ENCODE measurements at places on chromosomes 6 and 20.
A peak's percentile ranks its signal among the peaks of the same experiment; 100 is the strongest.

- no peak for DNase-seq
Observed at GRCh38 chr6:89680150-89680549, 41.6 kb upstream of the LYRM2 start.

- peak; percentile 7 for DNase-seq
Observed at GRCh38 chr6:135054226-135054568, 425 bp downstream of the HBS1L start.

- no peak for DNase-seq
Observed at GRCh38 chr6:157461000-157461915, 80.3 kb downstream of the ZDHHC14 start.

- DNase-seq: no peak
Observed at GRCh38 chr6:140070846-140071473, 696.5 kb upstream of the CITED2 start.

GRCh38 chr6:15662326-15663129, at the start of gene DTNBP1:
Gene DTNBP1, minus strand, starts transcription at chr6:15663028. Its CDS starts 159 bp downstream, at chr6:15662869.
- peak; percentile 67 for DNase-seq

- no peak for DNase-seq
Observed at GRCh38 chr6:64782877-64783276, 924.1 kb downstream of the EYS start.

DNA sequence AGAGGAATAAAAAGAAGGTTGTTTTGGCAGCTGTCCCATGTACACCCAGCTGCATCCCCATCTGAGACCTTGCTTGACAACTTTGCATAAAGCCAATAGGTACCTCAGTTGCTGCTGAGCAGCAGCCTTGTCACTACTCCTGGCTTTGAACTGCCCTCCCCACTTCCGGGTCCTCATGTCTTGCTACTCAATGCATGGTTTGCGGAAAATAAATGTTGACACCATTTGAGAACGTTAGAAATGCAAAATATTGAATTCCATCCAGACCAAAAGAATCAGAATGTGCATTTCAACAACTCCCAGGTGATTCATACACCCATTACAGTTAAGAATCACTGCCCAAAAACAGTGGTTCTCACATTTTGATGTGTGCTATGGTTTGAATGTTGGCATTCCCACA, 32.9 kb downstream of the GPX5 start:
- DNase-seq: no peak

GRCh38 chr6:169976301-169977081, 225.1 kb downstream of the ERMARD start:
- DNase-seq: no peak

DNA sequence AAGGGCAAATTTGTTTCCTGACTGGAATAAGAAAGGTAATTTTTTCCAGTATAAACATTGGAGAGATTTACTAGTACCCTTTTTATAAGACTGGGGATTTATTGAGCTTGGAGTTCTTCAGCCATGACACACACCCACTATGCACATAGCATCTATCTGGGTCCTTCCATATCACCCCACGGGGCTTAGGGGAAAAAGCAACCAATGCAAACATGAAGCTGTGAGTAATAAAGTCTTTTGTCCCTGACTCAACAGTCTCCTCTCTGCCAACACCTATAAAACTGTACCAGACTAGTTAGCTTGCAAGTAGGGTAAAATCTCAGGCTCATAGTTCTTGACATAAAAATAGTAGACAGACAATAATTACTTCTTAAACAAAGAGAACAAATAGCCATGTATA, 23.4 kb downstream of the COL21A1 start:
- DNase-seq: peak; percentile 11

DNA sequence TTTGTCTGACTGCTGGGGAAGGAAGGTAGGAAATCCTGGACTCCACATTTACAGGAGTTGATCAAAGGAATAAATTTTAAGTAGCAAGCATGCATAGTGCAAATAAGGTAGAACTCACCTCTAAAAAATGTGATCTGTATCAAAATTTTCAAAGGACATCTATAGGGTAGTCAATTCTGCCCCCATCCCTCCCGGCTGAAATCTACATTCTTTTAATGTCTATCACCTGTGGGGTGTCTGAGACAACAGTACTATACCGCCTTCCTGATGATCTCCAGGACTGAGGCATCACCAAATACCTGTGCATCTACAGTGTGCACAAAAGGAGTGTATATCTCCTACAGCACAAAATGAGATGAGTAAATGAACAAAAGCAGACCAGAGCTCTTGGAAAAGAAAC, 19.9 kb downstream of the CPNE1 start:
- no peak for DNase-seq

- DNase-seq: no peak
Observed at GRCh38 chr6:31967926-31968320, 4.0 kb downstream of the DXO start.

DNA sequence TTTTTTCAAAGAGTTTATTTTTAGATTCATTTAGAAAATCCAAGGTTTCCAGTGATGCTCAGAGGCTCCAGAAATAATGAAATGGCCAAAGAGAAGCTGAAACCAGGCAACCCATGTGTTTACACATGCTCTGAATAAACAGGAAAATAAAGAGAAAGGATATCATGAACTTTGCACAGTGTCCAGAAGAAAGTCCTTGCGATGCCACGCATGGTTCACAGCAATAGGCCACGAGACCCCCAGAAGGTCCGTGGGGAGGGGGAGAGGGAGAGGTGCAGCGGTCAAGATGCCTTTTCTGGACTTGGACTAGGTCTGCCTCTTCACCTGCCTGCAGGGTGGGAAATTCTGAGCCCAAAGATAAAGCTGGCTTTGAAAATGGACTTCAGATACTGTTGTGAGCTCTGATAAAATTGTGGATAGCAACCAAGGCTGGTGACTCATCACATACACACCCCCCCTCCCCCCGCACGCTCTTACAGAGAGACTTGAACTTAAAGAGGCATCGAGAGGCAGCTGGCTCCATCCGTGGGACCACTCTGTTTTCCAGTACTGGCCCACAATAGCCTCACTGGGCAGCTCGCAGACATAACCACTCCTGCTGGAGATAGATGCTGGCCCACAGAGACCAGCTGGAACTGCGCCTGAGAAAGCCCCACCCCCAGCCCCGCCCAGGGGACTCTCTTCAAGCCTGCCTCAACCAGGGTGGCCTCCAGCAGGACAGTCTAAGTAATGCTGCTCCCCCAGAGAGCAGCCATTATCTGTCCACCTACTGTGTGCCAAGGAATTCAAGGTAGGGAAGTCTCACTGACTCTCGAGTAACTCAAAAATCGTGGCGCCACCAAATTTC, 21.2 kb upstream of the NFATC2 start:
- DNase-seq: peak; percentile 60

DNA sequence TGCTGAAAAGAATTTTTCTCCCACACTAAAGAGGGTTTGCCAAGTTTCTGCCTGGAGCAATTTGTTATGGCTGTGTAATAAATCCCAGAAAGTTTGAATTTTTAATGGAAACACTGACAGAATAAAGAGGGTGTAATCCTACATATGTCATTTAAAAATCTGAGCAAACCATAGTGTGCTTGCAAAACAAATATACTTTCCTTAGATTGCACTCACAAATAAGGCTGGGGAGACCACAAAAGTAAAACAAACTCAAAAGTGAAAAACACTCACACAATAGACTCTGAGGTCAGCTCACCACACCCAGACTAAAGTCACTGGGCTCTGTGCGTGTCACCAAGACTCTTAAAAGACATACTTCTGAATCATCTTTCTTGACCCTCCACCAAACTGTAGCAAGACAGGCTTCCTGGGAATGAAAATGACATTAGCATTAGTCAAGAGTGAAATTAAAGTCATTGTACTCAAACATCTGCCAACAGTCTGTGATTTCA, 4.8 kb upstream of the ATXN1 start:
- DNase-seq: peak; percentile 54

- no peak for DNase-seq
Observed at GRCh38 chr6:106227612-106228507, 97.7 kb downstream of the ATG5 start.
